Heart right ventricle (tissue), 16 donors: ENCODE measurements at places on chromosomes 2 and 18. TPM values are rescaled to one million over a fixed set of nuclear protein-coding genes. Genes with fewer than 3 reads are reported as not detected.

GRCh38 chr2:139924070-139924469 is 1143.9 kb upstream of the NXPH2 start:
- no peak for DNase-seq

DNA sequence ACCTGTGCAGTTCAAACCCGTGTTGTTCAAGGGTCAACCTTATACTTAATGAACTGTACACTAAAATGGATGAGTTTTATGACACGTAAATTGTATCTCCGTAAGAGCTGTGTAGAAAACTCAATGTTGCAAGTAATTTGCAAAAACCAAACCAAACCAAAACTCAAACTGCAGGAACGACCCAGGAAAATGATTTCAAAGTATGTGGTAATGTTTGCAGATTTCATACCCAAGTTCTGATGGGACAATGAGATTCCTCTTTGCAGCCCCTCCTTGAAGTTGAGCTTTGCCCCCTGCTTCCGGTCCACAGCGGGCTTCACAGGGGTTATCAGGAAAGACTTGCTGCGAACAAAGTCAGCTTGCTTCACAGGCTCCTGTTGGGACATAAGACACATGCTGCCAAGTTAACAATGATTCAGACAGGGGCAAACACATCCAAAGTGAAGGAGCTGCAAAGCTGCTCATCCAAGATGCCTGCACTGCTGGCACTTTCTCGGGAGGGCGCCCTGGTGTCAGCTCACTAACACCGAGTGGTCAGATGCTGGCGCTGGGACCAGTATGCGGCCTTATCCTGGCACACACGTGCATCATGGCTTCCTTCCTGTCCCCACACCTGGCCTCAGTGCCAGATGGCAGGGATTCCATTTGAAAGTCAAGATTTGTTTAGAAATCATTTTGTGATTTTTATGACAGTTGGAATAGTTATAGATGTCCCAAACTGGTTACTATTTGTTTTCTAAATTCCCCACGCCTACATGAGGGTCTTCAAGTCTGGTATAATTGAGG is 65.2 kb upstream of the MGAT4A start:
- DNase-seq, result no peak

GRCh38 chr18:24862201-24862816 is 401.9 kb downstream of the HRH4 start:
- DNase-seq, result no peak

DNA sequence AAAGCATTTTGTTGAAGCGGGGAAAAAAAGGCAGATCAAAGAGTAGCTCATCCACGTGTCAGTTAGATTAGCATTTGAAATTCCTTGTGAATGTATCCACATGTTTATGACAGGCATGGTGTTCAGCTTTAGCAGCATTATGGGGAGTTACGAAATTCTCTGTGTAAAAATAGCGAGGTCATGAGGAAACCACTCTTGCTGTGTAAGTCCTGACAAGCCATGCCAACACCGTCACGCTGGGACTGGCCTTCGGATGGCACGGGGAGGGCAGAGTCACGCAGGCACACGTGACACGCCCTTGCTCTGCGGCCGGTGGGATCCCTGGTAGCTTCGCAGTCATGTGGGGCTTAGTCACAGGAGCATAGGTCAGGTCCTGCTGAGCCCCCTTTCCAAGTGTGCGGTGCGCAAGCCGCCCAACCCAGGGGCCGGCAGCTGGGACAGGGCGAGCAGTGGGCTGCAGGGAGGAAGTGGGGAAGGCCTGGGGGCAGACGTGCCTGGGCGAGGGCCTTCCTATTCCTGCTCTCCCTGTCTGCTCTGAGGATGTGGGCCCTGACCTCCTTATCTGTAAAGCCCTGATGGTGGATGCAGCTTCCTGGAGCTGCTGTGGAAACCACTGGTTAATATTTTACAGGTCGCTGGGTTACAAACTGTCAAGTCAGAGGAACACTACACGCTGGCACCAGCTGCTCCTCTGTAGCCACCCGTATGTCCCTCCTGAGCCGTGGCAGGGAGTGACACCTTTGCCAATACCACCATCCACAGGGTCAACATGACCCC is 18.0 kb downstream of the MBP start:
- peak; percentile 90 for DNase-seq

GRCh38 chr2:112664689-112665088 is 18.9 kb downstream of the SLC20A1 start:
- no peak for DNase-seq

- no peak for DNase-seq
Observed at GRCh38 chr18:32040936-32041335, 22.3 kb downstream of the RNF125 start.

DNA sequence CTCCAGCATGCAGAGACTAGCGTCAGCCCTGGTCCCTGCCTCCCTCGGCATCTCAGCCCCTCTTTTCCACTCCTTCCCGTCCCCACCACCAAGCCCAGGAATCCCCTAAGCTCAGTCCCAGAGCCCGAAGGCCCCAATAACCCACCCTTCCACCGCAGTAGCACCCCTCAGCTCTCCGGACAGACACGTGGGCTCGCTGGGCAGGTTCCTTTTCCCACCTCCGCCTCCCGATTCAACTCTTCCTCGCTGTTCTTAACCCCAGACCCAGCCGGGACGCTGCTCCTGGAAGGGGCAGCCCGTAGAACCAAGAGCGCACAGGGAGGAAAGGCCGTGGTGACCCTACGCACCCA is 1.4 kb downstream of the IHH start:
- DNase-seq, result no peak

GRCh38 chr2:163808406-163808805 is 72.6 kb upstream of the FIGN start:
- no peak for DNase-seq

DNA sequence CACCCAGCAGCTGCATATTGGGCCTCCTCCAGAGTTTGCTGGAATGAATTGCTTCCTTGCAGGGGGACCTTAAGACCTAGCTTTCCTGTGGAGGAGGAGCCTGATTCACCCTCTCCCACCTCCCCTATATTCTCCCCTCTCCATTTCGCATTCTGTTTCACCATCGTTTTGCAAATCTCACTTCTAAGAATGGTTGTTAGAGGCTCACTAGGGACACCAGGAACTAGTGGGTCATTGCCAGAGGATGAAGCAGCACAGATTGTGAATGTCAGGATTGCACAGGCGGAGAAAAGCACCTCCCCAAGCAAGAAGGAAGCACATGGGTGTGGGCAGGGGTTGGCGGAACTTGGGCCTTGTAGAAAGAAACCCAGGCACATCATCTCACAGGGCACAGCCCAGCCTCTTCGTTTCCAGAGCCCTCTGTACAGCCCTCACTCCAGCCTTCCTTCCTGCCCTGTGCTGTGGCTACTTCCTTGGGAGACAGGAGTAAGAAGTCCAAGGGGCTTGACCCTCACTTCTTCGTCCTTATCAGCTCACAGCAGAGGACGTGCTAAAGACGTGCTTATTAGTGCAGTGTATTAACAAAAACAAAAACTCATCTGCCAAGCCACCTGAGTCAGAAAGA is 63.4 kb downstream of the TACR1 start:
- no peak for DNase-seq

DNA sequence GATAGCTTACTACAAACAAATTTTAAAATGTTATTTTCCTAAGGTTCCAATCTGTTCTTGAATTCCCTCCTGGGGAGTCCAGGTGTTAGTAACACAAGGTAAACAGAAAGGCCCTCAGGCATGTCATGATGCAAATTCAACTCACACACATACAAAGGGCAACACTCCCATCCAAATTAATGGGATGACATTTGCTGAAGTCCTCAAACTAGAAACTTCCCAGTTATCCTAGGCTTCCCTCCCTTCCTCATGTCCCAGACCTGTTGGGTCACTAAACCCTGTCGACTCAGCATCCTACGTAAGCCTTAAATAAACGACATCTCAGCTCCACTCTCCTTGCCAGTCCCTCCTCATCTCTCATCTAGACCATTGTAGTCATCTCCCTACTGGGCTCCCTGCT is 85.1 kb downstream of the GREB1L start:
- no peak for DNase-seq

DNA sequence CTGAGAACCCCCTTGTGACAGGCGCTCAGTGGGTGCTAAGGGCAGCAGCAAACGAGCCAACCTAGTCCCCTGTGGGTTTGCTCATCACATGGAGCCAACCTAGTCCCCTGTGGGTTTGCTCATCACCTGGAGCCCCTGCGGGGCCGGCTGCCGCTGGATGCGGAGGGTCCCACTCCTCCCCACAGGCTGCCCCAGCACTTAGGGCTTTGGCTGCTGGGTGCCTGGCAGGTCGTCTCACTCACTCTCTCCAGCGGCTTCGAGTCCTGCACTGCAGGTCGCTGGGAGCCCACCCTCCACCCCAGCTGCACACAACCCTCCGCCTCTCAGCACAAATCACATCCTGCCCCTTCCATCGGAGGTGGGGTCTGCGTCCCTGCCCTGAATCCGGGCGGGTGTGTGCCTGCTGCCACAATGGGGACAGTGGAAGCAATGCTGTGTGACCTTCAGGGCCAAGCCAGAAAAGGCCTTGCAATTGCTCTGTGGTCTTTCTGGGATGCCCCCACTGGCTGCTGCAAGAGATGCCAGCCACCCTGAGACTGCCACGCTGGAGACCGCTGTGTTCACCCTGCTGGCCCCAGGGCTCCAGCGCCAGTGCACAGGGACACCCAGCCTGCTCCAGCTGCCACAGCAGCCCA is 248.1 kb upstream of the SALL3 start:
- DNase-seq, result no peak

GRCh38 chr18:74501386-74501785 is 5.2 kb downstream of the CNDP2 start:
- DNase-seq, result no peak

DNA sequence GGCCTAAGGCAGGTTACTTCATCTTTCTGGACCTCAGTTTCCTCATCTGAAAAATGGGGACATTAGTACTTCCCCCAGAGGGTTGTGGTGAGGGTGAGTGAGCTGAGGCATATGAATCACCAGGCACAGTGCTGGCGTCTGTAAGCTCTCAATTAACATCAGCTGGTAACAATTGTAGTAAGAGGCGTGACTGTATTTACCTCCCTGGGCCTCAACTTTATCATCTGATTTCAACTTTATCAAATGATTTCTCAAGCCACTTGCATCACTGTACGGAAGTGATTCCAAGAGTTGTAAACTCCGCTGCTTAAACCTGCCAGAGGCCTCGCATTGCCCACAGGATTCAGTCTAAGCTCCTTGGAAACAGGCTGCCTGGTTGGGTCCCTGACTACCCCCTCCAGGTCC is 53.6 kb upstream of the PKDCC start:
- no peak for DNase-seq

GRCh38 chr2:231099918-231100317 is 24.9 kb downstream of the HTR2B start:
- DNase-seq, result no peak

DNA sequence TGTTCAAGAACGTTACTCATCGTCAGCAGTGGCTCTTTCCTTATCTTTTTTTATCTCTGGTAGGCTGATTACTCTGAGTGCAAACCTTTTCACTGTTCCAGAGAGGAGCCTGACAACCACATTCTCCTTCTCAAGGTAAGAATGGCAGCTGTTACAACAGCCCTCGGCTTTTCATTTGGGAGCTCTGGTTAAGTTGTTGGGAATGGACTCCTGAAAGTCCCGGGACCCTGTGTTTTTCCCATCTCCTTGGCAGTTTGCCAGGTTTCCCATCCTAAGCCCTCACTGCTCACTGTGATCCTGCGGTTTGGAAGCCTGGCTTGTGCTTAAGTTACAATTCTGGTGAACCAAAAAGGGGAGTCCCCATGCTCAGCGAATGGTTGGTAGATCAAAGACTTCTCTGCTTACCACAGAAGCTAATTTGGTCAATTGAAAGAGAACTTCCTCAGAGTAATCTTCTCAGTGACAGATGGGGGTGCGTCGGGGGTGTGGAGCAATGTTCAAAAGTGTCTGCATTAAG is 122.3 kb downstream of the LYPD6B start:
- no peak for DNase-seq

DNA sequence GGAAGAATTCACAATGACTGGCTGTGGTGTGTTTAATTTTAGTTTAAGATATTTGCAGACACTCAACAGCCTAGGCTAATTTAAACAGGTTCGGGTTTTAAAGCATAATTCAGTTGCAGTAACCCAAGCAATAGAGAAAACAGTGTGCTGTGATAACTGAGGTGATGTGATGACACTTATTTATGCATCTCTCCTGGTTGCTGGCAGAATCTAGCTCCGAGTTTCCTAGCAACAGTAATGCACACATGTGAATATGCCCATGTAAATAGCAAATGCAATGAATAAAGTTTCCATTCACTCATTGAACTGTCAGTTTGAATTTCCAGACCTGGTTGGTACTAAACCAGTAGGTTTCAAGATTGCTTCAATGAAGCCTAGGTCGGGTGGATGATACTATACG is 426.5 kb downstream of the TMX3 start:
- DNase-seq, result no peak

- peak; percentile 16 for DNase-seq
Observed at GRCh38 chr2:64522843-64523428, 1.2 kb upstream of the AFTPH start.

DNA sequence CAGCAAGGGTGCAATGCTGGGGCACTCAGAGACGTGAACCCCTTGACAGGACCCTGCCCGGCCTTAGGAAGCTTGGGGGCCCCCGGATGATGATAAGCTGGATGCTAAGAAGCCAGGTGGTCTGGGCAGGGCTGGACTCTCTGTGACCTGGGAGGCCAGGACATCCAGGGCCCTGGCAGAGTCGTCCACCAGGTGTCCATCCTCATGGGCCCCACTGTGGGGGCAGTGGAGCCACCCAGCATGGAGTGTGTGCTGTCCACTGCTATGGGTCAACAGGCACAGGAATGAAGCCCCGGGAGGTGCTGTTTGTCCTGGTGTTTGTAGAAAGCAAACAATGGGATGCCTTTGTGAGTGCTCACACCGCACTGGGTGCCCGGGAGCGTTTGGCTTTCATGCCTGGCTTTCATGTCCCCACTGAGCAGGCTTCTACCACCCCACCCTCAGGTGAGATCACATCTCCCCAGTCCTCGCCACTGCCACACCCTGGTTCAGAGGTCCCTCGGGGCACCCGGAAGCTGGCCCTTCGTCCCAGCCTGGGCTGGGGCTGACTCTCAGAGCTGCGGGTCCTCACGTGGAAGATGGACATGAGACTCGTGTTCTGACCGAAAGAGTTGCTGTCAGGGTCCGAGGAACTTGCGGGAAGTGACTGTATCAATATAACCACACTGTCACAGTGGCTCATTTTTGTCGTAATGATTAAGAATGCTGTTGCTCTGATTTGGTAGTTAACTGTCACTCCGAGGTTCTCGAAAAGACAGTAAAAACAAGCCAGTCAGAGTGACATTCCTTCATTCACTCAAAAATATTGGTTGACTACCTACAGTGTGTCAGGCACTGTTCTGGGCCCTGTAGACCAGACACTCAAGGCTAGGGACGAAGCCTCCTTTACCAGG is 53.3 kb downstream of the INHBB start:
- no peak for DNase-seq

The AQP12A gene
- total RNA-seq, result not detected

The IL36B gene
- total RNA-seq, result not detected

The CCDC178 gene
- total RNA-seq, result not detected

The HOXD9 gene
- not detected for total RNA-seq

The SLC4A3 gene
- total RNA-seq, result 339 TPM

The C2orf74 gene
- 29.8 TPM for total RNA-seq

The RGPD3 gene
- total RNA-seq, result not detected

The ANKRD30B gene
- total RNA-seq, result not detected

The ADCY3 gene
- 6.4 TPM for total RNA-seq

The GREB1 gene
- total RNA-seq, result 7.5 TPM

The SLC11A1 gene
- 5.9 TPM for total RNA-seq
